CD8-positive, alpha-beta memory T cell (primary cell): ENCODE measurements at places on chromosomes 4 and X.

DNA sequence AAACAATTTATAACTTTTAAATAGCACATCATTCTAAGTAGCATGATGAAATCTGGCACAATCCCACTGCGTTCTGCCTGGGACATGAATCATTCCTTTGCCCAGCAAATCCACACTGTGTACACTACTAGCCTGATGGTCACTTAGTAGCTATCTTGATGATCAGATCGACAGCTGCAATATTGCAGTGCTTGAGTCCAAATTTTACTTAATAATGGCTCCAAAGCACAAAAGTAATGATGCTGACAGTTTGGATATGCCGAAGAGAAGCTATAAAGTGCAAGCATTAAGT is 86.6 kb upstream of the NPNT start:
- DNase-seq: no peak

DNA sequence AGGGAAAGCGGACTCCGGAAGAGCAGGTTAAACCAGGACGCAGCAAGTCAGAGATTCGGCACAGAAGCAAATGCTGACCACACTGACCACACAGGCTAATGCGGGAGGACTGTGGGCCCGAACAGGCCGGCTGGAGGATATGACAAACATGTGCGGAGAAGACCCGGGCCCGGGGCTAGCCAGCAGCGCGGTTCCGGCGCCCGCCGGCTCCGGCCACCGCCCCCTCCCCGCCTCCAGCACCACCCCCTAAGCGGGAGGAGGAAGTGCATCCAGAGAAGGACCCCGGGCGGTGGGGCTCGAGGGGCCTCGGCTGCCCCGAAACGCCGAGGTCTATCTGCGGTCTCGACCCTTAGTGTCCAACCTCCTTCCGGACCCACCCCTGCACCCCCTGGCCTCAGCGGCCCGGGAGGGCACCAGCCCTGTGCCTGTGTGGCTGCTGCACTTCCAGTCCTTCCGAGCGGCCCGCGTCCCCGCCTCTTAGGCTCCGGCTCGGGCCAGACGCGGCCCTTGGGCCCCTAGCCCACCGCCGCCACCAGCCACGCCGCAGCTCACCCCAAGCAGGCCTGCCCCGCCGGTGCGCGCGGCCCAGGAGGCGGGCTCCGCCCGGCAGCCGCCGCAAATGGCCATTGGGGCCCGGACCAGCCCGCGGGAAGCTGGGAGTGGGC is 2.1 kb downstream of the ELOVL6 start:
- peak; percentile 33 for DNase-seq

GRCh38 chr4:21768349-21769310 is 179.9 kb downstream of the KCNIP4 start:
- no peak for DNase-seq

DNA sequence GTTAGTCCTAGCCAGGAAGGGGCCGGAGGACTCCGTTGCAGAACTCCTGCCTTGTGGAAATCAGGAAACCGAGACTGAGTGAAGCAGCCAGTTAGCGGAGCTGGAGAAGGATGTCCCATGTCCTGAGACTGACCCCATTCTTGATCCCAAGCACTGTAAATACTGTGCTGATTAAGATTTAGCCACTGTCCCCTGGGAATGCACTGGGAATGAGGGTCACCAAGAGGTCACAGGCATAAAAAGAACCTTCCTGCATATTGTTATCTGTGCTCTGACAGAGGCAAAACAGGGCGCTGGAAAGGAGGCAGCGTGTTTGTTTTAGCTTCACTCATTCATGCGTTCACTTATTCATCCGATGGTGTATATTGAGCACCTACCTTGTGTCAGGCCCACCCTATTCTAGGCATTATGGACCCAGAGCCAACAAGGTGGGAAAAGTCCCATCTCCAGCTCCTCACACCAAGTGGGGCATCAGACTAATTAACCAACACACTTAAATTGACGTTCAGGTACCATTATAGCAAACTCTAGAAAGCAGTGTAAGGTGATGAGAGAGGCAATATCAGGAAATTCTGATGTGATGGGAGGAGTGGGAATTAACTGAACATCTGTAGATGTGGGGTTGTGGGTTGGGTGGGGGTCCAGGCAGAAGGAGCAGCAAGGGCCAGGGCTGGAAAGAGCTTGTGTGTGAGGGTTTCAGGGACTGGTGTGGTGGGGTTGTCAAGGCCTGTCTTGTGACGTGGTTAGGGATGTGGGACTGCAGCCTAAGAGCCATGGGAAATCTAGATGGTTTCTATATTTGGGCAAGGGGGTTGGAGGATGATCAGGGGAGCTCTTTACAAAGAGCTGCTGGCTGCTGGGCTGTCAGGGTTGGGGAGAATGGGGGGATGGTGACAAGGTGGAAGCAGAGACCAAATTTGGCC is 10.6 kb upstream of the SLC2A9 start:
- no peak for DNase-seq

- no peak for DNase-seq
Measured at GRCh38 chrX:84709987-84710386, 207.7 kb upstream of the HDX start.

DNA sequence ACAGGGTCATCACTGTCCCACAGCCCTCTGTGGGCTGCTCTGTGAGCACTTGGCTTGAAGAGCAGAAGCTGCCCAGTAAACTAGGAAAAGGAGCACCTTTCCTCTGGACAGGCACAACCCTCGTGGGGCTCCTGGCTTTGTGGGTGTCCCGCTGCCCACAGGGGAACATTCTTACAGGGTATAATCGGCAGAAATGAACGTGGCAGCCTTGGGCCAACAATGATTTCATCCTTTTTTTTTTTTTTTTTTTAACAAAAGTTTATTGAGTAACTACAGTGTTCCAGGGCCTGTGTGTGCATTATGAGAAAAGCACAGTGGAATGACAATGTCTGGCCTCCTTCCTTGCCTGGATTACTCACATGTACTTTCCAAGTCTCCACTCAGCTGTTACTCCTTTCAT is 197.2 kb downstream of the PDGFC start:
- DNase-seq: no peak

DNA sequence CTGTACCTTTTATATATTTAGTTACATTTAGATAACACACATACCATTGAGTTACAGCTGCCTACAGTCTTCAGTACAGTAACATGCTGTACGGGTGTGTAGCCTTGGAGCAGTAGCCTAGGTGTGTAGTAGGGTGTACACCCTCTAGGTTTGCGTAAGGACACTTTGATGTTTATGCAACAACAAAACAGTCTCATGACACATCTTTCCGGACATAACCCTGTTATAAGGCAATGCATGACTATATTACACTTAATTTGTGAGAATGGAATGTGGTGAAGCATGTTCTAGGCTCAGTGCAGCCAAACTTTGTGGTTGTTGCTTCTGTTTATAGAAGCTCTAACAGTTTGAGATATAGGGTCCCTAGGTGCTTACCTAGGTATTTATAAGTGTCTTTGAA is 65.4 kb downstream of the SPRY1 start:
- DNase-seq: no peak

GRCh38 chr4:16027114-16027513 is 56.7 kb downstream of the PROM1 start:
- DNase-seq: no peak

GRCh38 chrX:114842181-114842580 is 175.2 kb downstream of the IL13RA2 start:
- DNase-seq: no peak
